ENCODE measurements at places on chromosomes 4 and X. TPM values are rescaled to one million over a fixed set of nuclear protein-coding genes. Genes with fewer than 3 reads are reported as not detected.

KLB gene
- polyA plus RNA-seq = 0.01 TPM

TEX11 gene
- polyA plus RNA-seq = not detected

HERC5 gene
- 14.0 TPM for polyA plus RNA-seq

ADGRG2 gene
- polyA plus RNA-seq = 0.12 TPM

Measured in ovary (tissue), 10 donors.